Right ventricle myocardium superior (tissue), 1 donor: ENCODE measurements at places on chromosomes 7 and 10. TPM values are rescaled to one million over a fixed set of nuclear protein-coding genes. Genes with fewer than 3 reads are reported as not detected.

- DNase-seq, result no peak
Measured at GRCh38 chr7:146090023-146090645, 26.5 kb upstream of the CNTNAP2 start.

DNA sequence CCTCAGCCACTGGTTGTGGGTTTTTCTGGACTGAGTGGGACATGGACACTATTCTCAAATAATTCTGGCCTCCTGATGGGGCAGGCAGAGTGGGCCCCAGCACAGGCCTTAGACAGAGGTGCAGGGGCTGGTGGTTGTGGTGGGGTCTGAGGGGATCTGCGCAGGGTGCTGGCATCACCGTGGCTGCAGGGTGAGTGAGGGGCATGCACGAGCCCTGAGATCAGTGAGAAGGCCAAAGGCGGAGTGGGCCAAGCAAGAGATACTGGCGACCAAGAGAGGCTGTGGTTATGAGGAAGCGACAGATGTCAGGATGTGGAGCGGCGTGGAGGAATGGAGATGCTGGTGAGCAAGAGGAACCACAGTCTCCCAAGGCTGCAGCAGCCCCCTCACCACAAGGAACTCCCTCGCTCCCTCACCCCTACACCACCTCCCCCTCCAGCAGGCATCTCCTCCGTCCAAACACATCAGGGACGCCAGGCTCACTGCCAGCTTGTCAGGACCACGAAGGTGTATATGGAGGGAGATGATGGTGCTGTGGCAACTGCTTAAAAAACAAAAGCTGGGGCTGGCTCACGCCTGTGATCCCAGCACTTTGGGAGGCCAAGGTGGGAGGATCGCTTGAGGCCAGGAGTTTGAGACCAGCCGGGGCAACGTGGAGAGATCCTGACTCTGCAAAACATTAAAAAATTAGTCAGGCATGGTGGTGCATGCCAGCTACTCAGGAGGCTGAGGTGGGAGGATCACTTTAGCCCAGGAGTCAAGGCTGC, 9.6 kb downstream of the PRF1 start:
- no peak for DNase-seq

DNA sequence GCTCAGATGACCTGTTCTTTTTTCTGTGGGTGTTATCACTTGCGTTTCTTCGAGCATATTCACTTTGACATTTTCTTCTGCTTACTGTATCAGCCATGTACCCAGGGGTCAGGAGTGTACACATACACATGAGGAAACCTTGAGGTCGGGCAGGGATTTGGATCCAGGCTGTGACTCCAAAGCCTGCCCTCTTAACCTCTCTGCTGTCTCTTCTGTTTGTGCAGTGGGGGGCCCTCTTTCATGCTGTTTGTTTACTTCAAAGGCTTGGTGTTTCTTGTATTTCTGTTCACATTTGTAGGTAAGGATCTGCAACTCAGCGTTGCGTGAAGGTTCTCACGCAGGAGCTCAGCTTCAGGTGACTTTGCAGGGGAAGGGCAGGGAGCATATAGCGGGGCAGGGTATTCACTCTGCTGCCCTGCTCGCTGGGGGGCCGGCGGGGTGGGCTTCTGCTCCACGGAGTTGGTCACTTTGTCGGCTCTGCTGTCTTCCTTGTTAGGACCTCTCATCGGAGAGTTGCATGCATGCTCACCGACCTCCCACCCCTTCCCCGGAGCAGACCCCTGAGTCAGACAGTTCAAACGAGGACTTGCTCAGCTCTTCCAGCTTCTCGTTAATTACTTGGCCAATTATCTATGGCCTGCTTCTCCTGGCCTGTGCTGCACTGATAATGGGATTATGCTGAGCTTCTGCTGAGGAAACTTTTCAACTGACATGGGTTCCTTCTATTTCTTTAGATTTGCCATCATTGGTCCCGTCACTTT, 77.5 kb downstream of the SDK1 start:
- no peak for DNase-seq

Gene TCF7L2
- 9.4 TPM for total RNA-seq

Gene BTBD16
- not detected for total RNA-seq
